IMR-90 (cell line): ENCODE measurements at places on chromosomes 12 and 14.

DNA sequence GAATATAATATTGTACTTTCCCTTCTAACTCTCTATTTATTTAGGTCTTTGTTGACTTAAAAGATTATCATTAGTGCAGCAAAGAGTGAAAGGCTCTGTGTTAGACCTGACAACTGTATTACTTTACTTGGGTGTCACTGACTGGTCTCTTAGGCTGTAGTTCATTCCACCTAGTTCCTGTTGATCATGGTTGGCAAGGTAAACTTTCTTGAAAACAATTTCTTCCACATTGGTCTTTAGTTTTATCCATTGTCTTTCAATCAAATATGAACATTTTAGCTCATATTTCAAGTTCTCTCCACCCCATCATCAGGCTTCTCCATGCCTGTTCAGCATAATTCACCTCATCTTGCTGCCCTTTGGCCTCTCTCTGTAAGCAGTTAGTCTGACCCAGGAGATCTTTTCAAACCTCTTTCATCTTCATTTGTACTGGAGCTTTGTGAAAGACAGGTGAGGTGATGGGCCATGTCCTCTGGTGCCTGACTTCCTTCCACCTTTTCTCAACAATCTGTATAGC, 32.1 kb upstream of the PPM1H start:
- no peak for DNase-seq

DNA sequence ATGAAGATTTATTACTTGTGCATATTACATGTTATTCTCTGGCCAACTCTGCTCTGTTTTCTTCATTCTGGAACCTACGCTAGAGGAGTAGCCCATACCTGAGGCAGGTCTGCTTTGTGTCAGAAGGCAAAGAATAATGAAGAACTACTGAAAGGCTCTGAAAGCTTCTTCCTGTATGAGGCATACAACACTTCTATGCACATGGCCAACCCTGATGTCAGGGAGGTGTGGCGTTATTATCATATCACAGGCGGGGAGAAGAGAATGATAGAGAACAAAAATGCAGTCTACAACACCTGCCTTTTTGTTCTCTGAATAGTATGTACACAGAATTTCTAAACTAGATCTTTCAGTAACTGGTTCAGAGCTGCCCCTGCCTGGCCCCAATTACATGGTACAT, 32.5 kb upstream of the CRY1 start:
- DNase-seq = no peak

DNA sequence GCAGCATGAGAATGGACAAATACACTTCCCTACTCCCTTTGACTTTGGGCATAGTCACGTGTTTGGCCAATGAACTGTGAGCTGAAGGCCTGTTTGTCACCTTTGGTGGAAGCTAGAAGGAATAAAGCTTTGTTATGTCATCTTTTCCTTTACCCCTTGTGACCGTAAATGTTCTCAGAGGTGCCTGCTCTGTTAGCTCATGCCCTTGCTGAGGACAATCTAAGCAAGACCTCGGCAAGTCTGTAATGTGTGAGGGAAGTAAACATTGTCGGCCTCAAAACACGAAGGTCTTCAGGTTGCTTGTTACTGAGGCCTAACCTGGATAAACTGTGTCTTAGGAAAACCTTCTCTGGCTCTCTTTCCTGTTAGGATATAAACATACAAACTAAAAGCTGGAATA, 354.2 kb downstream of the TMEM132D start:
- no peak for DNase-seq

DNA sequence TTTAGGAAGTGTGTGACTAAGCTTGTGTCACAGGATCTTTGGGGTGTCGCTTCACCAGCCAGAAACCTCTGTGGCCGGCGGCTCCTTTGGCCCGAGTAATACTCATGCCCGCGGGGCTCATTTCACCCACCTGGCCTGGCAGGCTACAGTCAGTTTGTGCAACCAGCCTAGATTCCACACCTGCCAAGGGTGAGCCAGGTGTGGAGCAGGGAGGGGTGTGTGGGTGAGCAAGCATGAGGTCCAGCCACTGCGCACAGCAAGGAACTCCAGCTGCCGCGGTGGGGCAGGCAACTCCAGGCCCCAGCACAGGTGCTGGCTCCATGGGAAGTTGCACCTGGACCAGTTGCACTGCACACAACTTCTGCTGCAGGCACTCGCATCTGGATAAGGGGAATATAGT, 462.3 kb upstream of the LRFN5 start:
- no peak for DNase-seq

GRCh38 chr14:34090451-34090850, 139.6 kb upstream of the EGLN3 start:
- DNase-seq = no peak

DNA sequence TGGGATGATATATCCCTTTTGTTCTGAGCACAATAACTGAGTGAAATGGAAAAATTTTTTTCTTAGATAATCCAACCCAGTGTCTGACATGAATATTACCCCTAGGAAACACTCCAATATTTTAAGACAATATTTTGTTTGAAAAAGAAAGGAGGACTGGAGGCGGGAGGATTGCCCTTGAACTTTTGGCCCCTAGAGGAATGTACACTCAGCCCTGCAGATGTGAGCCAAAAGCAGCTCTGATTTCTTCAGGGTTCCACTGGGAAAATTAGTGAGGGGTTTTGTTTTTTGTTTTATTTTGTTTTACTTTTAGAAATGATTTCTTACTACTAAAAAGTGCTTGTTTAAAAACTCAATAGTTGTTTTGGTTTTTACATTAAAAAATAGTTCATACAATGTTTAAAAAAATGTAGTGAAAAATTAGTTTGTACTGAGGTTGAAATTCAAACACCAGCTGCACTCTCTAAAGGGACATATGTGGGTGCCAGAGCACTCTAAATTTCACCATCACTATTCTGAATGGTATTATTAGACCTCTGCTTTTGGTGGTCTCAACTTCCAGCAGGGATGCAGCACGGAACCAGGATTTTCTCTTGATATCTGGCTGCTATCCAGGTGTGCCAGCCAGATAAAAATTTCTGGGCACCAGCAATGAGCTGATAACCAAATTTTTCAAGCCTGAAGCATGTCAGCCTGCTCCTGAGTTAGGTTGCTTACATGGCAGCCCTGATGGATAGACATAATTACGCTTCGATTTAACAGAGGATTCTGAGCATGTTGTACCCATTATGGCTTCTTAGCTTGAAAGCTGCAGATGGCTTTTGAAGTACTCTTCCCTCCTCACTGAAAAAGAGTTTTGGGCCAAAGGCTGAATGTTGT, 141.9 kb downstream of the ANO6 start:
- DNase-seq = no peak

GRCh38 chr12:7869137-7869536, 3.6 kb downstream of the SLC2A14 start:
- DNase-seq = peak; percentile 64

GRCh38 chr12:112506513-112507166, 87.9 kb downstream of the PTPN11 start:
- no peak for DNase-seq

DNA sequence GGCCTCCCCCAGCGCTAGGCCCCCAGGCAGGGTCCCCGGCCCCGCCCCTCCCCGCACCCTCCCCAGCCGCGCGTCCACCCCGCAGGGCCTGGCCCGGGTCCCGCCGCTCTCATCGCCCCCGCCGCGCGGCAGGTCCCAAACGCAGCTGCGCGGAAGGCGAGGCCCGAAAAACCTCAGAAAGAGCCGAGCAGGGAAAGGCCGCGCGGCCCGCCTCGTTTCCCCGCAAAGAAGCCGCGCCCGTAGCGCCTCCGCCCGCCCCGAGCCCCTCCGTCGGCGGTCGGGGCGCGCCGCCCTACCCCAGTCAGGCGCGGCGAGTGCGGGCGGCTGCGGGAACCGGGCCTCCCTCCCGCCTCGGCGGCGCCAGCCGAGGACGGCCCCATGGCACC, 324 bp downstream of the POLE start:
- DNase-seq = no peak

DNA sequence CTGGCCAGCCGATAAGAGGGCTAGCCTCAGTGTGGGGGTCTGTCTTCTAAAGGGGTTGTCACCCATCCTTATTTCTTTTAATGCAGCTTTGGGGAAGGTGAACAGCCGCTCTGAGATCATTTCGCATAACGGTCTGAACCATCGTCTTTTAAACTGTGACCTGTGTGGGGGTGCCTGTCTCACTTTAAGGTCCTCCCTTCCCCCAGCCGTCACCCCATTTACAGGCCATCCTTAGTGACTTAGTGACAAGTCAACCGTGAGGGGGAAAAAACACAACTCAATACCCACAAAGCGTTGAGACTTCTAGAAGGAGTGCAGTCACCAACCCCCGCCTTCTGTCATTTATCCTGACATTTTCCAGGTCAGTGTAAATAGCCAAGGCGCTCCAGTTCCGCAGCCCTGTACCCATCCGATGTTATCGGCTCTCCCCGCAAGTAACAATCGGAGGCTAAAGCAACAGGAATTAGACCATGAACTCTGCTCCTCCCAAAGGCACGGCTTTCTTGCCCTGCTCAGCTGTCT, 505 bp upstream of the DENND5B start:
- no peak for DNase-seq

DNA sequence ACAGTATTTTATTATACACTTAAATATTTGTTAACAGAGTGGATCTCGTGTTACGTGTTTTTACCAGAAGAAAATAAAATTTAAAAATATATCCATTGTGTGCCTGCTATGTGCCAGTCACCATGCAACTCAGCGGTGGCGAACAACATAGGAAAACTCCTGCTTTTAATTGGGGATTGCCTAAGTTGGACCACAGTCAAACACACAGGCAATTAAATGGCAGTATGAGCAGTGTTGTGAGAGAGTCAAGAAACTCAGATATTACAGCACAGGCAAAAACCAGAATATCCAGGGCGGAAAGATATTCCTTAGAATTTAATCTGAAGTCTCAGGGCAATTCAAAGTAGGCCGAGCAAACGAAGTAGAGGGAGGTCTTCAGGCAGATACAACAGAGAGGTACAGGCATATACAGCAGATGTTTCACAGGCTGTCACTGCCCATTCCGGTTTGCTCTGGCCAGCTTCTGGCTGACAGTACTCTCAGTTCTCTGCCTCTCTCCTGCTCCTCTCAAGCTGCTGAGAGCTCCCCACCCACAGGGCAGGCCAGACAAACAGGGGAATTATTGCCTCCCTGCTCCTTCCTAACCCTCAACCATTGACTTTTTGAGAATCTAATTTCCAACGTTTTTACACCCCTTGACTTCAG, 540.2 kb upstream of the TMEM132C start:
- no peak for DNase-seq
